NCI-H748 treated with DMSO at 0.1 percent for 48 hours (cell line): ENCODE measurements at places on chromosomes 5 and 9.

- DNase-seq: no peak
These were observed 5.4 kb upstream of the RABL6 start for GRCh38 chr9:136802321-136802720.

GRCh38 chr5:14415698-14416074, 165.9 kb upstream of the OTULINL start:
- DNase-seq: no peak

GRCh38 chr5:153860195-153860886, 178.4 kb downstream of the FAM114A2 start:
- no peak for DNase-seq

DNA sequence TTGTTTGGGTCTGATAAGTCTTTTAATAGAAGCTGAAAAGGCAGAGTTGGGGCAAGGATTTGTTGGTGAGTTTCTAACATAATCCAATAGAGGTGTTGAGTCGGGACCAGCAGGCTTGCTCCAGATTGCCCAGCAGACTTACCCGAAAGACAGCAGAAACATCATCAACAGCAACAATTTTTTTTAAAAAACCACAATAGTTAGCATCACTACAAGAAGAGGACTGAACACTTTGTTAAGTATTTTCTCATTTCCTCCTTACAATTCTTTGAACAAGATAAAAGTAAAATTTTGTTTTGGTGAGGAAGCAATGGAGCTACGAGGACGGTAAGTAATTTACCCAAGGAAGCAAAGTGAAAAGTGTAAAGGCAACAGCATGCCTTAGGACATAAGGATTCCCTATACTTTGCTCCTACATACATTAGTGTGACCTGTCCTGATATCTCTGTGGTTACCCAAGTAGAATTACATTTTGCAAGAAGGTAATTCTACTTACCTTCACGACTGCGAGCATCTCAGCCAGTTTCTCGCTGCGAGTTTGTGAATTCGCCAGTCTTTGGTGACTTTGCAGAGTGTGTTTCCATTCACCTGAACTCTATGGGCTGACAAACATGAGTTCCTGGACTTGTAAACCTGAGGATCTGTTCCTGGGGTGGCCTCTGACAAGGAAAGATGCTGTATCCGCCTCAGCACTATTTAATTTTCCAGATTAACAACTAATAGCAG, 13.2 kb downstream of the ITK start:
- DNase-seq: no peak

GRCh38 chr5:178399701-178400095, 167.1 kb upstream of the PHYKPL start:
- no peak for DNase-seq

DNA sequence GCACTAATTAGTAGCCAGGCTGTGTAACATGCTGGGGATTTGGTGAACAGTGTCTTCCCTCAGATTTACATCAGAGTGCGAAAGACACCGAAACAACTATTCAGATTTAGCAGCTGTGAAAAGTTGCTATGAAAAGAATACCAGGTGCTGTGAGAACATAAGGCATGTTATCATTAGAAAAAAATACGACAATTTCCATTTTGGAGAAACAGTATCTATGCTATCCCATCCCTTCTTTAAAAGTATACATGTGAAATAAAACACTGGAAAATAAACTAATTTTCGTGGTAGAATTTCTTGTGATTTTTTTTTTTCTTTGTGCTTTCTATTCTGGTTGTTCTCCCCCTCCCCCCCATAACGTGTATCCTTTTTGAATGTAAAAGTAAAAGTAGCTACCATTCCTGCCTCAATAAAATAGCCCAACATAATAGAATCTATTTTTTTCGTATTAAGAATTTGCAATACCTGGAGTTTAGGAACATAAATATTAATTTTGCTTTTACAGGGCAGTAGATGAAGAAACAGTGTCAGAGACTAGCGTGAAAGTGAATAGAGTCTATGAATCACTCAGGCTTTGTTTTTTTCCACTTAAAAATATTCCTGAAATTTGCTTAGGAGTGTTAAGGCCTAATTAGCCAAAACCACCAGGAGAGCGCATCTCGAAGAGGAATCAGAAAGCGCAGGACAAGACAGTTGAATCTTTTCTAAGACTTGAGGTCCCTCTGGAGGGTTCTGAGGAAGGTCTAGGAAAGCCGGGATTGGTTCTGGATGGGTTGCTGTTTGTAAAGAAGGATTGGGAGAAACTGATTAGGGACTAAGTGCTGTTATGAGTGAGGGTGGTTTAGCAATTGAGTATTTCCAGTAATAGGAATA, 813 bp upstream of the SLU7 start:
- no peak for DNase-seq

DNA sequence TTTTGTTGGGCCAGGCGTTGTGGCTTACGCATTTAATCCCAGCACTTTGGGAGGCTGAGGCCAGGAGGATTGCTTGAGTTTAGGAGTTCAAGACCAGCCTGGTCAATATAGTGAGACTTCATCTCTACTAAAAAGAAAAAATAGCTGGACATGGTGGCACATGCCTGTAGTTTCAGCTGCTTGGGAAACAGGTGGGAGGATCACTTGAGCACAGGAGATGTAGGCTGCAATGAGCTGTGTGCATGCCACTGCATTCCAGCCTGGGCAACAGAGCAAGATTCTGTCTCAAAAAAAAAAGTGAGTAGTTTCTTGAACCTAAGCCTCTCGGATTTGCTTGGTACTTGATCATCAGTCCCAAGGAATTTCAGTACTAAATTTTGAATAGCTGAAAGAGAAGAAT, 26.9 kb downstream of the G3BP1 start:
- DNase-seq: no peak

DNA sequence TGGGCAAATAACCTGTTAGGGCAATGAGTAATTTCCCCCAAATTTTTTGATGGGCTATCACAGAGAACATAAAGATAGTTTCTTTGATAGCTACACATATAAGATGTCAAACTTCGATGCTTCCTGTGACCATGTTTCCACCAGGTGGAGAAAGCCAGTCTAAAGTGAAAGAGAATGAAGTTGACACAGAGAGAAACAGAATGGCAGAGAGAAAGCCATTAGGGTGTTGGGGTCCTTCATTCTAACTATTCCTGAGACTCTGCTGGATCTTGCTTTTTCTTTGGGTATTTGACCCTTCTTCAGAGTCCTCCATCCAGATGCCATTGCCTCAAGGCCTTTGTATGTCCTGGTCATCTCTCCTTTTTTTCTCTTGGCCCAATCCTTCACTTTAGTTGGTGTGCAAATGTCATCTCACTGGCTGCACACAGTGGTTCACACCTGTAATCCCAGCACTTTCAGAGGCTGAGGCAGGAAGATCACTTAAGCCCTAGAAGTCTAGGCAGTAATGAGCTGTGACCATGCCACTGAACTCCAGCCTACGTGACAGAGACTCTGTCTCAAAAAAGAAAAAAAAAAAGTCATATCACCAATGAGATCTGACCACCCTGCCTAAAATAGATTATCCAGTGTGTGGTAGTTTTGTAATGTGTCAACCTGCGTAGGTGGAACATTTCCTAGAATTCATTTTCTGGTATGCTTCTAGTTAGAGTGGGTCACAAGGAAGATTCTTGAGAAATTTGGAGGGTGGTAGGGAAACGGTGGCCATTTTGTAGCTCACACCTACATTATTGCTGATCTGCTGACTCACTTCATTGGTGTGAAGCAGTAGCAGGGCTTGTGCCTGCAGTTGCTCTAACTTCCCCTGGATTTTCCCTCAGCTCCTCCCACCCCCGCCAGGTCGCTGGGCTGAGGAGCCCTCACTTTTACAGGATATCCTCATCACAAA, 20.8 kb upstream of the KIF2A start:
- no peak for DNase-seq

DNA sequence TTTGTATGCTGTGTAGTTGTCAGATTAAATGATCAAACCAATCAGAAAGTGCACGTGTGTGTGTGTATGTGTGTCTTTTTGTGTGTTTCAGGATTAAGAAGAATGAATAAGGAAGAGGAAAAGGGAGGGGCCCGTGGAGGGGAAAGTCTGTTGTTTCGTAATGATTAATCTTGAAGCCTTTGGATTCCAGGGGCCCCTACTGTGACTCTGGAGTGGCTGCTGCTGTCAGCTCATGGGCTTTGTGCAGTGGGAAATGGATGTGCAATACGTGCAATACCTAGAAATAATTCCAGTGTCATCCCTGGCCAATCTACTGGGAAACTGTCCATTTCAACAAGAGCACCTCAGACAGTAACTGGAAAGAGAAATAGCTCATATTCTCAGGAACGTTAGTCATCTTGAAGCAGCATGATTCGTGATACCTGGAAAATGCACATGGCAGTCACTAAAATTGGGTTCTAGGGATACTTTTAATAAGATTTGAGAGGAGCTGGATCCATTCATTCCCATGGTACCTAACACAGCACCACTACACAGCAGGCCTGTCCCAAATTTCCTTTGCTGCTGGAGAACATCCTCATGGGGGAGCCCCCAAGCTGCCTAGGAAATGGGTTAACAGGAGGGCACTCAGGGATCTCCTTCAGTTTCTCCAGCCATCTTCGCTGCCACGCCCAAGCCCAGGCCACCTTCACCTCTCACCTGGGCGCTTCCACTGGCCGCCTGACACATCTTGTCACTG, 186.3 kb downstream of the NR3C1 start:
- no peak for DNase-seq

DNA sequence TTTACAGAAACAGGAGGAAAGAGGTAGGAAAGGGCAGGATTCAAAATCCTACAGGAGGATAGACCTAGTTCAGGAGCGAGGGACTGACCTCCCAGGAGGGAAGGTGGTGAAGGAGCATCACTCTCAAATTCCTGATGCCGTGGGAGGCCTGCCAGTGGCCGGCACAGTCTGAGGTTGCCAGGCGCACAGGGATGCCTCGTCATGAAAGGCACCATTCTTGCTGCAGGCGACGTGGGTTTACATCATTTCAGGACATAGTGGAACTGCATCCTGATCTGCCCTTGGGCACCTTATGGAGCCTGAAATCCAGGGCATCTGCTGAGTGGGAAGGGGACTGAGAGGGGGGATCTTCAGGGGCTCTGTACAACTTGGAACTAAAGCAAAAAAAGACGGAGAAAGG, 163.2 kb upstream of the S1PR3 start:
- DNase-seq: no peak

GRCh38 chr5:1840741-1841521, 39.7 kb downstream of the NDUFS6 start:
- DNase-seq: no peak

DNA sequence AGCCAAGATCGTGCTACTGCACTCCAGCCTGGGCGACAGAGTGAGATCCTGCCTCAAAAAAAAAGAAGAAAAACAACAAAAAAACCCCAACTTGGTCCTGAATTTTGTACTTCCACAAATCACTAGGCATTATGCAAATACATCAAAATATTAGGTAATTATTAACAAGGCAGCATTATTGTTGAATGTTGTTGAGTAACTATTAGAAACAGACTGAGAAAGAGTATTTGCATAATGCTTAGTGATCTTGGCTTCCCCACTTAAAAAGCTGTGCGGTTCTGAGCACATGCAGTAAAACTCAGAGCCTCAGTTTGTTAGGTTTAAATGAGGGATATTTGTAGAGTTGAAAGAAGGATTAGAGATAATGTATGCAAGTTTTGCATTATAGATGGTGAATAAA, 64.2 kb downstream of the SCAMP1 start:
- no peak for DNase-seq

DNA sequence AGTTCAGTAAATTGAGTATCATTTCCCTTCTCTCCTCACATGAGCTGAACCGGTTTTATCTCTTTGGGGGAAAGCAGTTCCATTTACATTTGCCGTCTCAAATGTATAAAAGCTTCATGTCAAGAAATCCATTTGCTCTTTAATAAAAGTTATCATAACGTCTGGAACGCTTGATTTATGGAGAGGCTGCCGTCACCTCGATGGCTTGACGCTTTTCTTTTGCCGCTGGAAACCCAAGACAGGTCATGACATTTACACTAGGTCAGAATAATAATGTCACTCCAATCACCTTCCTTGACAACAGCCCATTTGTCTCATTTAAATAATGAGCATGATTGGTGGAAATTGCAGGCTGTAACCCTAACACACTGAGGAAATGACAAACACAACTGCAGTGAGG, 443.4 kb downstream of the IRX1 start:
- no peak for DNase-seq

GRCh38 chr5:157222506-157223230, 42.0 kb downstream of the ITK start:
- no peak for DNase-seq

DNA sequence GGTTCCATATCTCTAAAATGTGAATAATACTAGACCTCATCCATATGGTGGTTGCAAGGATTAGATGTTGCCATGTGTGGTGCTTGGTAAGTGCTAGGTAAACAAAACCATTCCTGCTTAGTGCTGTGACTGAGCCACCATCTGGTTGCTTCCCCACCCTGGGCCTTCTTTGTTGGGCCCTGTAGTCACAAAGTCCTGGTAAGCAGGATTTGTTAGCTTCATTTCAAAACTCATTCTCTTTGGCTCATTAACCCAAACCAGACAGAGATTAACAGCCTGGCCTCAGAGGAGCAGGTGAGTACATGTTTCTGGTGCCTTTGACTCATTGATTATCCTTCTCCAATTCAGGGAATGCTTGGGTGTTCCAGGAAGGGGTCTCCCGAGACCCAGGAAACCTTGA, 240.2 kb downstream of the ARHGAP26 start:
- no peak for DNase-seq

DNA sequence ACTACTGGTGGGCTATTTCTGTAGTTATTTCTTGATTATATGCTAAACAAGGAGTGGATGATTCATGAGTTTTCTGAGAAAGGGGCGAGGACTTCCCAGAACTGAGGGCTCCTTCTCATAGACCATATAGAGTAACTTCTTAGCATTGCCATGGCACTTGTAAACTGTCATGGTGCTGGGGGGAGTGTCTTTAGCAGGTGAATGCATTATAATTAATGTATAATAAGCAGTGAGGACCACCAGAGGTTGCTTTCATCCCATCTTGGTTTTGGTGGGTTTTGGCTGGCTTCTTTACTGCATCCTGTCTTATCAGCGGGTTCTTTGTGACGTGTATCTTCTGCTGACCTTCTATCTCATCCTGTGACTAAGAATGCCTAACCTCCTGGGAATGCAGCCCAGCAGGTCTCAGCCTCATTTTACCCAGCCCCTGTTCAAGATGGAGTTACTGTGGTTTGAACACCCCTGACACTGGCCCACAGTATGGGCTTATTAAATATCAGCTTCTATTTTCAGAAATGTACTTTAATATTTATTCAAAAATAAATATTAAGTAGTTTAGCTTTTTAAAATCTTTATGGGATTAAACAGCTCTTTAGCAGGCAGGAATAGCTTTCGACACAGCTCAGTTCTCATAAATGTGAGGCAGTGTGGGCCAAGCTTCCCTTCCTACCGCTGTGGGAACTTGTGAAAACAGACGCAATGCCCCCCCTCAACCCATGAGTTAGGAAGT, 44.4 kb downstream of the GALNT12 start:
- DNase-seq: no peak

DNA sequence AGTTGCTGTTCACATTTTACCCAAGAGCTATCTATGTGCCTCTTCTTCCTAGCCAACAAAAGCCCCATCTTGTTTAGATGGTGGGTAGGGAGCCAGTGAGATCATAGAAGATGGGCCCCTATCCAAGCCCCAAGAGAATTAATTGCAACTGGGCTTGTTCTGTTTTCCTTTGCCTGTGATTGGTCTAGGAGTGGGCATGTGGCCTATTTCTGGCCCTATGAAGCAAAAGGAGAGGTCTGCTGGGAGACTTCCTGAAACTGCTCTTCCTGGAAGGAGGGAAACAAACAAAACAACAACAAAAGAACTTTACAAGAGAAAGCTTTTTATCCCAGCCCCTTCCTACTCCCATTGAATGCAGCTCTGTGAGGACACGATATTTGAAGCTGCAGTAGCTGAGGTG, 32.5 kb upstream of the ALDOB start:
- DNase-seq: no peak
